Activated T-cell treated with anti-CD3 and anti-CD28 coated beads, Interleukin-2, amount 50 U/mL, for 4 hours (primary cell): ENCODE measurements at places on chromosomes 6 and 20.

- no peak for DNase-seq
Measured at GRCh38 chr6:63245420-63245819, 34.2 kb downstream of the FKBP1C start.

DNA sequence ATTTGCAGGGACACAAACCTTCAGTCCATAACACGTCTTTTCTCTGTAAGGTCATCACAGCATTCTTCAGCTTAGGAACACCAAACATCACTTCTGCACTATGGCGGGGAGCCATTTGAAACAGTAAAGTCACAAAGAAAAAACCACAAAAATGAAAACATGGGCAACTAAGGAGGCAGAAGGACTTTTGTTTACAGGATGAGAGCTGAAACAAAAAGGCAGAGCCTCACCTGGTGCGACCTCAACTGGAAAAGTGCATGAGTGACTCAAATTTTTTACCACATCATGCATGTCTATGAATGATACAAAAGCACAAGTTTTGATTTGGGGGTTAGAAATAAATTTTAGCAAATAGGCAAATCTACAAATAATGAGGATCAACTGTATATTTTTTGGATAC lies 68.2 kb upstream of the TNFAIP3 start:
- DNase-seq: peak; percentile 26

DNA sequence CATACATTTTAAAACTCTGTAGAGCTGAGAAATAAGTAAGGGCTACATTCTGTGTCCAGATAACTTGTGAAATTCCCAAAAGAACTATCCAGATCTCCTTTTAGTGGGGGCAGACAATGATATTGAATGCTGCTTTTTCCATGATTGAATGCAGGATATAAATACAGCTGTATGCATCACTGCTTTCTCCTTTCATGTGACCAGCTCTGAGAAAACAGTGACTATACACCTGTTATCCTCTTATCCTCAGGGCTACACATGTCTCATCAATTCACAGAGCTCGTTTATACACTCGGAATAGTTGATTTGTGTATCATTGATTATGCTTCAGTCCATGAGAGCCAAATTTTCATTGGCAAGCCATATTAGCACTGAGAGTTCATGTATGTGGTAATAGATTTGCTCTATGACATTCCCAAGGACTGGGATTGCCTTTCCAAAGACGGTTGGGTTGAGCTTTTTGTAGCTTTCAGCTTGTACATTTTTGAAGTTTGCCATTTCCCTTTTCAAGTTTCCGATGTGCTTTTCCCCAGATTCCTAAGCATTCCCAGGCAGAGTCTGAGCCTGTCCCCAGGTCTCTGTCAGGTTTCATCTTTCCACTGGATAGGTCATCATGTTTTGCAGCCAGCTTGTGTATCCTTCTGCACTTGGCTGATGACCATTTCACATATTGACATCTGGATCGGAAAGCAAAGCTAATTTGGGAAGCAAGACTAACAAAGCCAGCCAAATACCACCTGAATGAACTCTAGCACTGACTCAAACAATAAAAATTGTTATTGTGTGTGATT lies 97.7 kb downstream of the RFX6 start:
- no peak for DNase-seq

DNA sequence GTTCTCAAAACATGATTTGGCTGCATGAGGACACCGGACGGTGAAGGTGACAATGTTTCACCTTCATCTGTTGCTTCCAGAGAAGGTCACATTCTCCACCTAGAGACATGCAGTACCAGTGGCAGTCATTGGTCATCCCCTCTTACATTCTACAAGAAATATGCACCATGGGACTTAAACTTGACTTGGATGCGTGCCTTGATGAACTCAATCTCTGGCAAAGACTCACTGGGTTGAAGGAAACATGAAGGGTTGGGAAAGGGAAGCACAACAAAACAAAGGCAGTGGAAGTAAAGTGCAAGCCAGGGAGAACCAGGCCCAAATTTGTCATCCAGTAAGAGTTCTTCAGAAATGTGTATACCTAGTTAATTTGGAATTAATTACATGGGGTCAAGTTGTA lies 39.4 kb upstream of the ARMH2 start:
- no peak for DNase-seq

DNA sequence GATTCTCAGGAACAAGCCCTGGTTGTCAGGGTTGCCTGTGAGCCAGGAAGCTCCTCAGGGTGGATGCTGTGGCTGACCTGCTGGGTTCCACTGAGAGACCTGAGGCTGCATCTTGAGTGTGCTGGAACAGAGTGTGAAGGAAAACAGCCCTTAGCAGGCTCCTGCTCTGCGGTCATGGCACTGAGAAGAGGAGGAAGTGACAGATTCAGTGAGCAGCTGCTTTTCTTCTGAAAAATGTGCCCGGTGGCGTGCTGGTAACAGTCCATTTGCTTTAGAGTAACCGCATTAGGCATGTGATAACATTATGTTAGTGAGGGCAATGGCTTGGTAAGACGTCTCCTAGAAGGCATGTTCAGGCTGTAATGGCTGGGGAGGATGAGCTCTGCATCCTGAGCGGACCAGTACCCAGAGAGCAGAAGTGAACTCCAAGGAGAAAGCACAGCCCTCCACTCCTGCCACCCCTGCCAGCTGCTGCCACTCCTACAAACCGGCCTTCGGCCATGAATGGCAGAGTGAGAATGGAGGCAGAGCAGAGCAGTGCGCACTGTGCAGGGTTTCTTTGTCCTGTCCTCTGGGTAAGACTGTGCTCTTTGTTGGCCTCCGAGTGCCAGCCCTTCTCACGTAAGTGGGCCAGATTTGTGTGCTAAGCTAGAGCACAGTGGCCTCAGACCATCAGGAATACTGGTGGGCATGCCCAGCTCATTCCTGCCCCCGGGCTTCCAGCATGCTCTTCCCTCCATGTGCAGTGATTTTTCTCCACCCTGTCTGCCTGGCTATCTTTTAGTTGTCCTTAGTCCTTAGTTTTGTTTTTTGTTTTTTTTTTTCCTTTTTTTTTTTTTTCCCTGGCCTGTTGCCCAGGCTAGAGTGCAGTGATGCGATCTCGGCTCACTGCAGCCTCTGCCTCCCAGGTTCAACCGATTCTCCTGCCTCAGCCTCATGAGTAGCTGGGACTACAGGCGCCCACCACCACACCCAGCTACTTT lies 98.1 kb upstream of the VSTM2L start:
- DNase-seq: no peak

DNA sequence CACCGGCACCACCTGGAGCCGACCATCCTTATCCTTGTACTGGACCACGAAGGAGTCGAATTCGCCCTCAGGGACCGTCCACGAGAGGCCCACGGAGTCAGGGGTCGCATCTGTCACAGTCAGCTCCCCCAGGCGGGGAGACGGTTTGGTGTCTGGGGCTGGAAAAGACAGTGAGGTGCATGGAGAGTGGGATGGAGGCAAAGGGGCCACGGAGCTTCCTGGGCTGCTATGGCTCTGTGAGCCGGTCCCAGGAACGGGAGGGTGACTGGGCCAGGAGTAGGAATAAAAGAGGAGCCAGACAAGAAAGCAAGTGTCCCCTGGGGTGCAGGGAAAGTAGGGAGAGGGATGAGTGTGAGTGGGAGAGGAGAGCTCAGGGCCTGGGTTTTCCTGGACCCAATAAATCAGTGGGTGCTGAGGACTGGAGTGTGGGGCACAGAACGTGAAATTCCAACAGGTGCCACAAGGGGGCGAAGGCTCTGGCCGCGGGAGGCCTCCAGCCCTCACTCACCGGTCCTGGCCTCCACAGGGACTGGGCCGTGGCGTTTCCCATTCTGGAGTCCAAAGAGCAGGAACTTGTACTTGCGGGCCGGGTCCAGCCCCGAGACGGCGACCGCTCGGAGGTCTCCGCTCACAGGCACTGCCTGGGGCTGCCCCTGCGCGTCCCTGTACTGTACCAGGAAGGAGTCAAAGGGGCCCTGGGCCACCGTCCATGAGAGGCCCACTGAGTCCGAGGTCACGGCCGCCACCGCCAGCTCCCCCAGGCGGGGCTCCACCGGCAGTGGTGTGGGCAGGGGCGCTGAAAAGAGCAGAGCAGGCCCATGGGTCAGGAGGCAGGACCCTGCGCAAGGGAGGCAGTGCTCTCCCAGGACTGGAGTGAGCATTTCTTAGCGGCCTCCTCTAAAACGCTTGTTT lies 9.9 kb downstream of the CYP21A2 start:
- DNase-seq: peak; percentile 65

DNA sequence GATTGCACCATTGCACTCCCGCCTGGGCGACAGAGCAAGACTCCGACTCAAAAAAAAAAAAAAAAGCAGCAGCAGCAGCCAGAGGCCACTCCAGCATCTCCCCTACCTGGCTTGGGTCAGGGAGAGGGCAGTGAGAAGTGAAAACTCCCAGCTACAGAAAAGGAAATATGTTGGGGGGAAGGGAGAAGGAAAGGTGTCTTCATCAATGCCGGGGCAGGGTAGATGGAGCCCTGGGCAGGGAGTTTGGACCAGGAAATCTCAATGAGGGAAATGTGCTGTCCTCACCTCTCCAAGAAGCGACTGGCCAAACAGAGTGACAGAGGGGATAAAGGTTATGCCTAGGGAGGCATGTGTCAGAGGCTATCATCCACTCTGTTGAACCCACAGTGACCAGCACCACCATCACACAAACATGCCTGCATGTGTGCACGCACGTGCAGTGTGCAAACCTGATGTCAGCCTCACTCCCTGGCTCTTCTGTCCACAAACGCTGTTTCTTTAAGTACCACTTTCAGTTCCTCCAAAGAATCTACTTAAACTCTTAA lies 887 bp upstream of the AIF1 start:
- no peak for DNase-seq
